ENCODE measurements at places on chromosomes 3 and 15. TPM values are rescaled to one million over a fixed set of nuclear protein-coding genes. Genes with fewer than 3 reads are reported as not detected.

SERPINI2 gene
- polyA plus RNA-seq = 0.59 TPM

ZNF620 gene
- polyA plus RNA-seq = 9.2 TPM

ERICH6 gene
- 1.2 TPM for polyA plus RNA-seq

MAGI1 gene
- polyA plus RNA-seq = 26.3 TPM

USP19 gene
- polyA plus RNA-seq = 47.1 TPM

RGMA gene
- polyA plus RNA-seq = 11.8 TPM

EOMES gene
- polyA plus RNA-seq = 0.43 TPM

- no peak for DNase-seq
Observed at GRCh38 chr3:126986001-126986400, 3.1 kb downstream of the PLXNA1 start.

GRCh38 chr3:121517953-121518655 is 27.7 kb downstream of the POLQ start:
- no peak for DNase-seq

GRCh38 chr3:111311709-111312235 is 230.2 kb upstream of the CD96 start:
- no peak for DNase-seq

- DNase-seq = no peak
Observed at GRCh38 chr3:23331141-23331935, 128.2 kb downstream of the UBE2E2 start.

GRCh38 chr3:99012051-99012450 is 110.6 kb upstream of the DCBLD2 start:
- DNase-seq = no peak

DNA sequence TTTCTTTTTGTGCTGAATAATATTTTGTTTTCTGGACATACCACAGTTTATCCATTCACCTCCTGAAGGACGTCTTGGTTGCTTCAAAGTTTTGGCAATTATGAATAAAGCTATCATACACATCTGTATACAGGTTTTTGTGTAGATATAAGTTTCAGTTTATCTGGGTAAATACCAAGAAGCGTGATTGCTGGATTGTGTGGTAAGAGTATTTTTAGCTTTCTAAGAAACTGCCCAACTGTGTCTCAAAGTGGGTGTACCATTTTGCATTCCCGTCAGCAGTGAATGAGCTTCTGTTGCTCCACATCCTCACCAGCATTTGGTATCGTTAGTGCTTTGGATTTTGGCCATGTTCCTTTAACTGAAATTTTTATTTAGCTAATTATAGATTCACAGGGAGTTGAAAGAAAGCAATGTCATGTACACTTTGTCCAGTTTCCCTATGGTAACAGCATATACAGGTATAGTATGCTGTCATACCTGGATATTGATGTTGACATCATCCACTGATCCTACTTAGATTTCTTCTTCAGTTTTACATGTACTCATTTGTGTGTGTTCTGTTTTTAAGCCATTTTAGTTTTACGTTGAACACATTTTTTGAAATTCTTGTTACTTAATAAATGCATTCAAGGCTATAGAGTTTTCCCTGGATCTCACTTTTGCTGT is 11.9 kb downstream of the ARID3B start:
- no peak for DNase-seq

DNA sequence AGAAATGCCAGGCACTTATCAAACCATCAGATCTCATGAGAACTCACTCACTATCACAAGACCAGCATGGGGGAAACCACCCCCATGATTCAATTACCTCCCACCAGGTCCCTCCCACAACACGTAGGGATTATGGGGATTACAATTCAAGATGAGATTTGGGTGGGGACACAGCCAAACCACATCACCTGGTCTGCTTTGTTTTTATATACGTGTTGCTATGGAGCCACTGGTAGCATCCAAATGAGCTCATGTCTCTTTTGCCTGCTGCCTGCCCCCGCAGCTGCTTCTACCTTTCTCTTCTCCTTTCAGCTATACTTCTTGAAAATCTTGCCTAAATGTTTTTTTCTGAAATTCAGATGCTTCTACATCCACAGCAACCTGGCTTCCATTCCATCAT is 26.8 kb upstream of the PCOLCE2 start:
- no peak for DNase-seq

- DNase-seq = no peak
Observed at GRCh38 chr3:108221393-108221792, 831 bp downstream of the IFT57 start.

- DNase-seq = no peak
Observed at GRCh38 chr3:158105119-158105709, 1.0 kb downstream of the SHOX2 start.

DNA sequence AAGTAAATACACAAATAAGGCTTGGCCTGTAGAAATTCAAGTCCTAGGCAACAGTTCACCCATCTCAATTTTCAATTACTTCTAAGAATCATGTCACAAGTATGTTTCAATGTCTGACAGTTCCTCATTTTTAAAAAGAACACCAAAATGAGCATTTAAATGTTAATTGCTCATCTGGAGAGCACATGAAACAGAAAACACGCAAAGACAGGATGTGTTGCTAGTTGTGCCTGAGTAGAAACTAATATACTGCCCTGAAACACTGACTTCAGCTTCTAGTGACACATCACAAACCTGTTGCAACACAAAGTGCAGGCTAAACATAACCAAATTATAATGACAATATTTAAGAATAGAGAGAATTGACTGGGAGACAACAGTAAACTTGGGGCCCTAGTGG is 167.3 kb upstream of the THBS1 start:
- DNase-seq = no peak

GRCh38 chr15:88490036-88490435 is 22.5 kb downstream of the MRPS11 start:
- no peak for DNase-seq

DNA sequence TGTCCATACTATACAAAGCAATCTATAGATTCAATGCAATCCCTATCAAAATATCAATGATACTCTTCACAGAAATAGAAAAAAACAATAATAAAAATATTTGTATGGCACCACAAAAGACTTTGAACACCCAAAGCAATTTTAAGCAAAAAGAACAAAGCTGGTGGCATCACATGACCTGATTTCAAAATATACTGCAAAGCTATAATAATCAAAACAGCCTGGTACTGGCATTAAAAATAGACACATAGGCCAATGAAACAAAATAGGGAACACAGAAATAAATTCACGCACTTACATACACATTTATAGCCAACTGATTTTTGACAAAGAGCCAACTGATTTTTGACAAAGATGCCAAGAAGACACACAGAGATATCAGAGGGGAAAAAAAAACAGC is 9.2 kb upstream of the ENTPD3 start:
- no peak for DNase-seq

GRCh38 chr3:11211531-11212298 is 57.4 kb downstream of the HRH1 start:
- DNase-seq = no peak

DNA sequence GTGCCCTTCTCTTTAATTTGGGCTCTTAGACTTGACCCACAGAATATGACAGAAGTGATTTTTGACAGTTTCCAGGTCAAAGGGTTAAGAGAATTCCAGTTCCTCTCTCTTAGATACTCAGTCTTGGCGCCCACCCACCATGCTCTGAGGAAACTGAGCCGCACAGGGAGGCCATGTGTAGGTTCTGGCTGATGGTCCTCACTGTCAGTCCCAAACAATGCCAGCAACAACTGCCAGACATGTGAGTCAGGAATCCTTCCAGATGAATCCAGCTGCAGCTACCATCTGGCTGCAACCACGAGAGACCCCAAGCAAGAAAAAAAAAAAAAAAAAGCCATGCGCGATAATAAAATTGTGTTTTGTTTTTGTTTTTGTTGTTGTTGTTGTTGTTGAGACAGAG is 326.6 kb downstream of the MAGI1 start:
- DNase-seq = no peak

GRCh38 chr15:54097019-54097418 is 118.8 kb downstream of the UNC13C start:
- DNase-seq = no peak

- peak; percentile 8 for DNase-seq
Observed at GRCh38 chr3:174438501-174439145, 420.5 kb upstream of the NAALADL2 start.

Measured in left lung (tissue), 14 donors.